PC-3 (cell line): ENCODE measurements at places on chromosomes 7 and 10. TPM values are rescaled to one million over a fixed set of nuclear protein-coding genes. Genes with fewer than 3 reads are reported as not detected.
A peak's percentile ranks its signal among the peaks of the same experiment; 100 is the strongest.

DNA sequence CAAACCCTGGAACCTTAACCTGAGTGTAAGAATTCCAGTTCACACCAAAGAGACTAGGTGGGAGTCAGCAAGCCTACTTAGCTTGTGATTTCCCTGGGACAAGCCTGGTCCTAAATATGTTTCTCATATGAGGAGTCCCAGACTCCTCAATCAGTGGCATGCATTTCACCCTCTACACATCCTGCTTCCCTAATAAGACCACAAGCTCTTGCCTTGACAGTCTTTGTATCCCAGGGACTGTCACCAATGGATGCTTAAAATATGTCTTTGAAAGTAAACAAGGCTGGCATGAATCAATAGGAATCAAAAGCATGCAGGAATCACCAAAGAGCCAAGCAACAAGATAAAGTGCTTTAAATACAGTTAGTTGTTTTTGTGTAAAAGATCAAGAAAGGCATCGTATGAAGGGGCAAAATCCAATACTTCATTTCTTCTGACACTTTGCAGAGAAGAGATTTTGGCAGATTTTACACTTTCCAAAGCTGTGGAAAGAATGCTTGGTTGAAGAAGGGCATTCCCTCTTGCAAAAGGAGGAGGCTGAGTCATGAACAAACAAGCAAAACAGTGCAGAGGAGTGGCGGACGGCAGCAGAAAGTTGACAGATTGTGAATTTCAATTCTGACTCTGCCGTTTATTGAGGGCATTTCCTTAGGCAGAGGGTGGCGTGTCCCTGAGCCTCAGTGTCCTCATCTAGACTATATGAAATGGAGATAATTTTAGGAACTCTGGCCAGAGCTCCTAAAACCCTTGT, 8.5 kb upstream of the NFE2L3 start:
- no peaks in the 10 kb centered on the region for H3K36me3 ChIP-seq
- no peak overlapping the region for H3K27ac ChIP-seq
- peak; percentile 68 for DNase-seq

GRCh38 chr7:44768628-44769371, 20.2 kb downstream of the ZMIZ2 start:
- H3K27ac ChIP-seq: no peak overlapping the region
- H3K4me1 ChIP-seq: no peaks in the 10 kb centered on the region
- no peaks in the 10 kb centered on the region for H3K27me3 ChIP-seq
- no peak overlapping the region for H3K4me3 ChIP-seq
- H3K36me3 ChIP-seq: peaks cover 24% of the 10 kb centered on the region

The IL6 gene
- total RNA-seq: 110 and 113 TPM in 2 replicates

GRCh38 chr10:92965314-92965713, 95.3 kb upstream of the CYP26C1 start:
- peak; percentile 68 for DNase-seq
- no peaks in the 10 kb centered on the region for H3K36me3 ChIP-seq
- H3K4me3 ChIP-seq: peak overlapping the region; percentile 31; the same call in 1 of the 2 replicates
- H3K27ac ChIP-seq: no peak overlapping the region
- peaks cover 11% of the 10 kb centered on the region for H3K4me1 ChIP-seq

- no peaks in the 10 kb centered on the region for H3K27me3 ChIP-seq
- H3K4me3 ChIP-seq: no peak overlapping the region
- 0 out of 2 replicates have a peak, but pooled peaks cover 8% of the 10 kb centered on the region for H3K4me1 ChIP-seq
Observed at GRCh38 chr7:51289623-51290303, 26.8 kb downstream of the COBL start.

DNA sequence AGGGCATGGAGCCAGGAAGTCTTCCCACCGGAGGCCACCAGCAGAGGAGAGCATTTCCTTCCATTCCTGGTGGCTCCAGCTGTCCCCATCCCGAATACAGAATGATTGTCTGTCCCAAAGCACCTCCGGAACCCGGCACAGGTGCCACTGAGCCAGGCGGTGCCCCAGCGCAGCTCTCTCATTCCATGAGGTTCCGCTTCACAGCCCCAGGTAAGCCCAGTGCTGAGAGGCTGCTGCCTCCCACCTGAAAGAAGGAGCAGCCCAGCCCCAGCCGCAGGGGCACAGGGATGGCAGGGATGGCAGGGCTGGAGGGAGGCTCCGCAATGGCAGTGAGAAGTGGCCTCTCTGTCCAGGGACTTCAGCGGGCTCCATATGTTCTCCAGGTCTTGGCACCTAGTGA, 162.1 kb upstream of the TCERG1L start:
- no peak overlapping the region for H3K4me3 ChIP-seq
- no peaks in the 10 kb centered on the region for H3K36me3 ChIP-seq

The VGF gene
- total RNA-seq: 1.6 and 2.5 TPM in 2 replicates

The SPDYE6 gene
- not detected in 2 replicates for total RNA-seq

DNA sequence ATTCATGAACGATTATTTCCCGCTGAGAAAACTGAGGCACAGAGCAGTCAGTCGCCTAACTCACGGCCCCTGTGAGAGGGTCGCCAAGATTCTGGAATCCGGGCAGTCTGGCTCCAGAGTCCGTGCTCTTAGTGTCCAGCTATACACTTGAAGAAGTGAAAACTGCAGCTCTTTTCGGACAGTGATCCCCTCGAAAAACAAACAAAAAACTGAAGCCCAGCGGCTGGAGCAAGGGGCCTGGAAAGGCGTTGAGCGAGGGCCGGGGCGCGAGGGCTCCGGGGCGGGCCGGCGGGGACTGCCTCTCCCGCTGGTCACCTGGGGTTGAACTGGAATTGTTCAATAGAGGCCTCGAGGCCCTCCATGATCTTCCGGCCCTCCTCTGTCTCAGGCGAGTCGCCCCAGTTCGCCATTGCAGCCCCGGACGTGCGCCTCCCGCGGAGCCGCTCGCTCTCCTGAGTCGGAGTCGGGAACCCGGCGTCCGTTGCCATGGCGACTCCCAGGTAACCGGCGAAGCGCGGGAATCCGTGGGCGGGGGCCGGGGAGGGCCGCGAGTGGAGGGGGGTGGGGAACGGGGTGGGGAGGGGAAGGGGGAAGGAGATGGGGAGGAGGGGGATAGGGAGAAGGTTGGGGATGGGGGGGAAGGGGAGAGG, 881 bp downstream of the C10orf67 start:
- H3K4me1 ChIP-seq: peaks cover 38% of the 10 kb centered on the region
- DNase-seq: peak; percentile 47
- no peaks in the 10 kb centered on the region for H3K36me3 ChIP-seq
- H3K4me3 ChIP-seq: peak overlapping the region; percentile 30; the same call in 1 of the 2 replicates

- DNase-seq: no peak
- H3K36me3 ChIP-seq: no peaks in the 10 kb centered on the region
- no peak overlapping the region for H3K27ac ChIP-seq
Observed at GRCh38 chr10:44394696-44395381, 9.9 kb upstream of the CXCL12 start.

DNA sequence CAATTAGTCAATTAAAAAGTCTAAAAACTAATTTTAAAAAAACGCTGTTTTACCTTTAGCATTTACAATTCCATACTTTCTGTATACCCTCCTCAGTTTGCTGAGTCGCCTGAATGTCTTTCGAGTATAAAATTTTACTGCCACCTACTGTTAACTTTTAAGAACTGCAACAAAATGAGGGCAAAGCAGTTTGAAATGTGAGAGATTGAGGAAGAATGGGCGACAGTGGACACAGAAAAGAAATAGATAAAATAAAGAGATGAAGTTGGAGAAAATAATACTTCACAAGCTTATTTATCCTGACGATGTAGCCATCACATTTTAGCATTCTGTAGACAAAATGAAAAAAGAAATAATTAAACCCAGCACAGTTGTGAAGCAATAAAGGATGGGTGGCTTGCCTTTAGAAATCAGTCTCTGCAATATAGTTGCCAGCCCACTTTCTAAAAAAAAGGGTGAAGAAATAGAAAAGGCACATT, 110.8 kb upstream of the PTN start:
- H3K4me3 ChIP-seq: no peak overlapping the region
- H3K36me3 ChIP-seq: no peaks in the 10 kb centered on the region
- no peak overlapping the region for H3K27ac ChIP-seq
- H3K4me1 ChIP-seq: peaks cover 6% of the 10 kb centered on the region; the same call in 1 of the 2 replicates
- DNase-seq: peak; percentile 69
- peaks cover 30% of the 10 kb centered on the region for H3K27me3 ChIP-seq

GRCh38 chr7:131331806-131332205, 4.1 kb downstream of the MKLN1 start:
- H3K36me3 ChIP-seq: peaks cover 17% of the 10 kb centered on the region
- H3K4me1 ChIP-seq: peaks cover 25% of the 10 kb centered on the region
- H3K4me3 ChIP-seq: no peak overlapping the region
- no peaks in the 10 kb centered on the region for H3K27me3 ChIP-seq

DNA sequence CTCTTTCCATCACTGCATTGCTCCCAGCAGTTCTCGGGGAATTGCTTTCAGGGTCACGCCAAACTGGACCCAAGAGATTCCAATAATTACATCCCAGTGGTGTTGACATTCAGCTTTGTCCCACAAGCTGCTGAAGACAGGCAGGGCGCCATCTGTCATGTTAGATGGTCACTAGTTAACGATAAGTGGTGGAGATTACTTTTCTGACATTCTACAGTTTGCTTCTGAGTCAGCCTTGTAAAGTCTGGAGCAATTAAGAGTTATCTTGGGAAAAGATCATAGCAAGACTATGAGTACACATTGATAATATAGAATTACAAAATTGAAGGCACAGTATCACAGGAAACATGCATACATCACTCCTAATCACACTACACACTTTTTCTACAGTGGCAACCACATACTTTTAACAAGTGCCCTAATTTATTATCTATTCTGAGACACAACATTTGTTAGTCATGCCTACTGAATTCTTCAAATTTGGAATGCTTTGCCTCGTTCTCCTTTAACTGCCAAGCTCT, 41.9 kb downstream of the SEMA3C start:
- peak overlapping the region; percentile 44 for H3K27ac ChIP-seq
- peaks cover 15% of the 10 kb centered on the region for H3K4me1 ChIP-seq
- H3K36me3 ChIP-seq: no peaks in the 10 kb centered on the region
- peak; percentile 80 for DNase-seq
- H3K4me3 ChIP-seq: no peak overlapping the region

GRCh38 chr10:13453896-13454295, 74.9 kb downstream of the BEND7 start:
- H3K27ac ChIP-seq: no peak overlapping the region
- DNase-seq: no peak
- H3K27me3 ChIP-seq: no peaks in the 10 kb centered on the region
- H3K36me3 ChIP-seq: no peaks in the 10 kb centered on the region

DNA sequence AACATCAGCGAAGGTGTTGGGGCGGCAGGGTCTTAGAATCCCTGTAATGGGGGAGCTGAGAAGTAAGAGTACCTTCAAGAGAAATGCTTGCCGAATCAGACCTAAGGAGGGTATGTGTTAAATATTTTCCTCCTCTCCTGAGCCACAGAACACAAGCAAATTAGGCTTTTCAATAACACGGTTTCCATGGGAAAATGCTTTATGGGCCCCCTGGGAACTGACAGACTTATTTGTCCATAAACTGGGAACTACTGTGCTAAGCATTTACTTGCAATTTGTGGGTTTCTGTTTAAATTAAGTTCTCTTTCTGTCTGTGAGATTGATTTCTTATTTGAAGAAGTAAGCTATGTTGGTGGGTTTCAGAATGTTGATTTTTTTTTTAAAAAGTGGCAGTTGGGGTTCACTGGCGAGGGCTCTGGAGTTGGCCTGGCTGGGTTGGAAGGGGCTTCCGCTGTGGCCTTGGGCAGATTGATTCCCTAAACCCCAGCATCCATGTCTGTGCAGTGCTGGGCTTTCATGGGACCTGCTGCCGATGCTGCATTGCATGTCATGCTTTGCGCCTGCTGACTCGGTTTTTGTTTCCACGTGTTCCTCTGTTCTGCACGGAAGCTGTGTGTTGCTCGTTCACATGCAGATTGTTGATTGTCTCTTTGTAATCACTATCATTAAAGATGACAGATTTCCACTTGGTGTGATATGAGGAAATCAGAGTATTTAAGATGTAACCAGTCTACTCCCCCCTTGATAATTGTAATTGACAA, 7.2 kb downstream of the RBM17 start:
- no peak for DNase-seq
- no peaks in the 10 kb centered on the region; the same call in 1 of the 2 replicates for H3K4me1 ChIP-seq
- no peak overlapping the region for H3K27ac ChIP-seq

The H2BK1 gene
- total RNA-seq: not detected in 2 replicates

The PTPRN2 gene
- total RNA-seq: 3.2 and 3.6 TPM in 2 replicates

GRCh38 chr7:37757563-37757962, 74.0 kb downstream of the GPR141 start:
- H3K27ac ChIP-seq: no peak overlapping the region
- no peaks in the 10 kb centered on the region for H3K4me1 ChIP-seq
- no peak for DNase-seq
- H3K27me3 ChIP-seq: no peaks in the 10 kb centered on the region

The ZNF485 gene
- total RNA-seq: 1.2 and 1.3 TPM in 2 replicates
